ENCODE measurements at places on chromosomes 4 and X.

- no peak for DNase-seq
Observed at GRCh38 chr4:170888660-170889059, 798.9 kb upstream of the AADAT start.

DNA sequence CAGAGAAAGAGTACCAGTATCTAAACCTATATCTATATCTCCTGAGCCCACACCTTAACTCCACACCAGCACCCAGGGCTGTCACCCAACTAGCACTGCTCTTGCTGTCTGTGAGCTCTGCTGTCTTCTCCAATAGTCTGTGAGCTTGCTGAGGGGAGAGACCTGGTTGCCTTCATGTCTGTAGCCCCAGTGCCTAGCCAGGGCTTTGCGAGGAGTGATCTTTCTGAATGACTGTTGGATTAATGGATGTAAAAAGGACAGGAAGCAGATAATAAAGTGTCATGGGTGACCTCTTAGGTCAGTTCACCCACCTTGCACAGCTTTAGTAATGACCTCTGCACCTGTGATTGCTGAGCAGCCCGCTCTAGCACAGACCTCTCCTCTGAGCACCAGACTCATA lies 30.5 kb downstream of the CNGA2 start:
- no peak for DNase-seq

DNA sequence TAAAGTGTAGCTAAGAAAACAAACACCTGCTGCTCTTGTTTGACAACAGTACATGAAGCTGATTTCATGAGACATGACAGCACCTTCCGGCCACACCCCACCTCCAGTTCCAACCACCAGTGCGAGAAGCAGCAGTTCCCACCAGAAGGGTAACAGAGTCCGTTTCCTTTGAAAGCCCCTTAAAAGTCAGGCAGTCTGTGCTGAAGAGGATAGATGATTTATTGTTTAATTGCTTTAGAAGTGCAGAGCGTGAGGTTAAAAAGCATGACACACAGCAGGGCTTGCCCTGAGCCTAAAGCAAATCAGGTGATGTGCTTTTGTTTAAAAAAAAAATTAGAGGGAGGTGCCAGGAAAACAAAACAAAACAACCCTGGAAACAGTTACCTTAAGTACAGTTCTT lies 82.6 kb downstream of the HADH start:
- no peak for DNase-seq

DNA sequence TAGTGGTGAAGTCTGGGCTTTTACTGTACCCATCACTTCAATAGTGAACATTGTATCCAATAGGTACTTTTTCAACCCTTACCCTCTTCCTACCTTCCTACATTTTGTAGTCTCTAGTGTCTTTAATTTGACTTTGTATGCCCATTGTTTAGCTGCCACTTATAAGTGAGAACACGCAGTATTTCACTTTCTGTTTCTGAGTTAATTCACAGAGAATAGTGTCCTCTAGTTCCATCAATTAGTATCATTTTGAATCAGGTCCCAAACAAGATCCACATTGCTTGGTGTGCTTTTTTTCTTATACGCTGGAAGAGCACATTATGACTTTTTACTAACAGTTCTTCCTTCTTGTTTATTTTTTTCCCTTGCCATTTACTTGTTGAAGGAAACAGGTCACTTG lies 176.0 kb upstream of the WDFY3 start:
- no peak for DNase-seq

DNA sequence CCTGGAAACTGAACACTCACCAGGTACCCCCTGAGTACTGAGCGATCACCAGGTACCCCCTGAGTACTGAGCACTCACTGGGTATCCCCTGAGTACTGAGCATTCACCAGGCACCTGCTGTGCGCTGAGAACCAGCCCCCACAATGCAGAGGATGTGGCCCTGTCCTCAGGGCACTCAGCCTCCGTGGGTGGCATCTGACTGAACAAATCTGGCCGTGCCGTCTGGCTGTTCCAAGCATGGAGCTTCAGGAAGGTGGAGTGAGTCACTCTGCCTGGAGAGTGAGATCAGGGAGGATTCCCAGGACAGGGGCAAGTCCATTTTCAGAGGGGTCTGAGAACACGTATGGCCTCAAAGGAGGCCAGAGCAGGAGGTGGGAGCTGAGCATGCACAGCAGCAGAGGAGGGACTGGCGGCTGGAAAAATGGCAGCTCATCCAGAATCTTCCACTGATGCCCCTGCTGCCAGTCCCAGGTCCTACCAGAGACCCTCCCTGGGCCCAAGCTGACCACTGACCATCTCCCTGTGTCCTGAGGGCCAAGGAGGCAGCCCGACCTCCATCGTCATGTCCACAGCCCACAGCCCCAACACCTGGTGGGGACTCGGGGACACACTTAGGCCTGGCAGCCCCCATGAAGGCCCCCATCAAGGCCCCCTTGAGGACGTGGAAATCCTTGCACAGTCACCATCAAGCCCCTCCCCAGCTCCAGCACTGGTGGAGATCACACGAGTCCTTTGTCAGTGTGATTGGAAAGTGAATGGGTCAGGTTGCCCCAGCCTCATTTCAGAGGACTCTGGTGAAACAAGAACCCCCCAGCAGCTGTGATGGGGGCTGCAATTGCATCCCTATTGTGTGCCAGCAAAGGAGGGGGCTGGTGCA lies 94.1 kb downstream of the HMX1 start:
- no peak for DNase-seq

GRCh38 chrX:133911825-133912495 lies 73.4 kb downstream of the GPC3 start:
- no peak for DNase-seq

DNA sequence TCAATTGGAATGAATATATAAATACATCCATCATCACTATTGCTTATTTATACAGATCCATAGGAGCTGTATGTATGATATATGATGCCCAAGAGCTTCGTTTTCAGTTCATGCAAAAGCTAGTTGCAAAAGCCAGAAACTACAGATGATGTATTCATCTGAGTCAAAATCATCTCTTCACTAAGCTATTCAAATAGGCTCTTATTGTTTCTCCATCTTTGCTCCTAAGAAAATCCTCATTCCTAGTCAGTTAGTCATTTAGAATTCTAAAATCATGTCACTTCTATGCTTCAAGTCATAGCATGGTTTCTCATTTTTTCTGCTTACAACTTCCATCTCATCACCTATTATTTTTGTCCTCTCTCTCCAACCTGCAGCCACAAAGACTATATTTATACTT lies 300.1 kb upstream of the TRAM1L1 start:
- DNase-seq, result no peak

DNA sequence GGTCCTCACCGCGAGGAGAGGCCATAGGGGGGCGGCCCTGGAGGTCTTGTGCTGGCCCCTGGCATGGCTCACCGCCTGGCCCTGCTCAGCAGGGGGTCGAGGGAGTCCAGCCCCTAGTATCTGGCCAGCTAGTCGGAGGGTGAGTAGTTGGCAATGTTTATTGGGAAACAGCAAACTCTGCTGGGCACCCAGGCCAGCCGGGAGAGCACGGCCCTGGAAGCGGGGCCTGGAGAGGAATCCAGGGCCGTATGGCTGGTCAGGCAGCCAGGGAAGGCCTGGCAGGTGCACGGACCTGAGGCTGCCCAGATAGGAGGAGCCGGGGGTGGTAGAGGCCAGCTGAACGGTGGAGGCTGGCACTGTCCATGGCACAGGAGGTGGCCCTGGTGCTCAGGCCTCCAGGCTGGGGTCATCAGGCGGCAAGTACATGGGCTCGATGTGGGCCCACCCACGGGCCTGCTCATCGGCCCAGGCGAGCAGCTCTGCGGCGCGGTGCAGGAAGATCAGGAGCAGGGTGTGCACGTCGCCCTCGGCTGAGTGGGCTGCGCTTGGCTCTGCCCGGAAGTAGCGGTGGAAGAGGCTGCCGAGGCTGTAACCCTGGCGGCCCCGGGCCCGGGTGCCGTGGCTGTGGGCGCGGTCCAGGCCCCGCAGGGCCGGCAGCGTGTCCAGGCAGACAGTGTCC lies 1.4 kb downstream of the TREX2 start:
- no peak for DNase-seq

DNA sequence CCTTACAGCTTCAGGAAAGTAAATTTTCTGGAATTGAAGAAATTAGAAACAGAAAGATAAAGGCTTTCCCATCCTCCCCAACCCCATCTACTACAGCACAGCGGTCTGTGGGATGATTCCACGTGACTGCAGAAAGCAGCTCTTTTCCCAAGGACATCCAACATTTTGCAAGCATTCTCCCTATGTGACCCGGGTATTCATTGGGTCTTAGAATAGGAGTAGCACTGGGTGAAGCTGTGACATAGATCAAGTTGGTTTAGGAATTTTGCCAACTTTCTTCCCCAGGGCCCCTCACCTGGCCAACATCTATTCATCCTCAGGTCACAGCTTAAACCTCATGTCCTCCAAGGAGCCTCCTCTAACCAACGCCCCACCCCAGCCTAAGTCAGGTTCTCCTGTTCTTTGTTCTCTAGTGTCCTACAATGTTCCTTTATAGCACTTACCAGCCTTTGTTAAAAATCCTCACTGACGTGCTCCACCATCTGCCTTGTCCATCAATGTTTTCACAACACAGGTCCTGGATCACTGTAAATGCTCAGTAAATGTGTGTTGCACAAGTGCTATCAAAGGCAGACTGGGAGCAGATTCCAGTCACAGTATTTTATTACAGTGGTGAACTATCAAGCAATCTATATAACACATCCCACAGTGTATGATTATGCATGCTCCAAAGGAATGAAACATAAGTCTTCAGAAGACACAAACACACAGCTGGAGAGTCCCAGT lies 80.9 kb upstream of the MTM1 start:
- DNase-seq, result no peak

- DNase-seq, result no peak
Observed at GRCh38 chrX:133546441-133546840, 131.2 kb upstream of the GPC4 start.

DNA sequence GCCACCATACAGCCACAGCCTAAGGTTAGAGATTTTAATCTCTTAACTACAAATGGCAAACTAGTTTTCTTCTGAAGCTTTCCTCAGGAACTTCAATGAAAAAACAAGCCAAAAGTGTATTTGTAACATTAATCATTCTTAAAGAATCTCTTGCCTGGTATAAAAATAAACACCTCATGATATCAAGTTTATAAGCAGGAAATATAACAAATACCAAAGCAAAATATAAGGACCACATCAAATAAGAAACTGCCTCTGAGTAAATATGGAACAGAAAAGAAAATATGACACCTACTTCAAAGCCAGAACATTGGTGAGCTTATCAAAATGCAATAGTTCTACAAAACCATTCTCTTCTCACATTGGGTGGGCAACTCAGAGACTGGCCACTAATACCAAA lies 89.9 kb downstream of the GPC4 start:
- DNase-seq, result no peak

DNA sequence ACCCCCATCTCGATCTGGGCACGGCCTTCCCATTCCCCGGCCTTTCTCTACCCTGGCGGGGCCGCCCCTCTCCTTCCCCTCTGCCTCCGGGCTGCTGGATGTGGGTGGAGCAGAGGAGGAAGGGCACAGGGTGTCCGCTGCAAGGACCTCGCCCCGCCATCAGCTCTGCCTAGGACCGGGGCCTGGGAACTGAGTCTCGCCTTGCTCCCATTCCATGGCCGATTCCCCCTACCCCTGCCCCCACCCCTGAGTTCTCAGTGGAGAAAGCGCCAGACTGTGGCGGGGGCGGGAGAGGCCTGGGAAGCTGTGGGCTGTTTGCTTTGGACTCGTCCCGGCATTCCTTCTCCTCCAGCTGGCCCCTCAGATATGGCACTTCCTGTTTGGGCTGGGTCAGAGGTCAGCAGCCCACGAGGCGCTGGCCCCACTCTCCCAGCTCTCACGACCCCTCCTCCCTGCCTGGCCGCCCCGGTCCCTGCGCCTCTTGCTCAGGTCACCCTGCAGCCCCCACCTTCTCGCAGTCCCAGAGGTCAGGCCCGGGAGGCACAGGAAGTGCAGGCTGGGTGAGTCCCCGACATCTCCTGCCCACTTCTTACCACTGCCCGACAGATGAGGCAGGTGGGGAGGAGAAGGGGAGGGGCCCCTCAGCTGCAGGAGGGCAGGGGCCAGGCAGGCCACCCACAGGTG lies 6.4 kb upstream of the BGN start:
- no peak for DNase-seq

DNA sequence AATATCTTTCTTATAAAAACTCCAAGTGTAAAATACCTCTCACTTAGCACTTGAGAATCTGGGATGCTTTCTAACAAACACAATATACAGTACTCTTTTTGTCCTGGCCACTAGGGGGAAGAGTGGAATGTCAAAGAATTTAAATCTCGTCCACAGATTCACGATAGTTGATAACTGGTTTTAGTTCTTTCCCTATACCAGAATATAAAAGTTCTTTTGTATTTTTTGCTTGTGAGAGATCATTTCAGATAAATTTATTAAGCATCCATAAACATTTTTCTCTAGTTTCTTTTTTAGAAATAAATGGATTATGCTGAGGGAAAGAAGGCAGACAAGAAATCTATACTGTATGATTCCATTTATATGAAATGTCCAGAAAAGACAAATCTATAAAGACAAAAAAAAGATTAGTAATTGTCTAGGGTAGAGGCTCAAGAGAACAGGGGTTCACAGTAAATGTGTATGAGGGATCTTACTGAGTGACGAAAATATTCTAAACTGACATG lies 50.4 kb downstream of the MGARP start:
- DNase-seq, result no peak

DNA sequence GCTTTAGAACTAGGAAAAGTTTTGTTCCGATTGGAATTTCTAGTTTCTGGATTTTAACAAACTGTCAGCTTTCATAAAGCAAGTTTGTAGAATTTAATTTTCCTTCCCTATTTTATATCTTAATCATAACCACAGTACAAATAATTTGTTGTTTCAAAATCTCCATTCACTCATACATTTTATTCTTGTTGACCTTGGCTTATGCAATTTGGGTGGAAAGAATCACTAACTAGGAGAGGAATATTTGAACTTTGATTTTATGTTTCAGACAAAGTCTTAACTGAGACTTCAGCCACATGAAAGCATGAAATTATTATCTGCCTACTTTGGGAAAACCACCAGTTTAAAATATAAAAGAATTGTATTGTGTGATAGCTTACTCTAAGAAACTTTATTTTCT lies 427.9 kb downstream of the SPRY1 start:
- DNase-seq, result no peak

DNA sequence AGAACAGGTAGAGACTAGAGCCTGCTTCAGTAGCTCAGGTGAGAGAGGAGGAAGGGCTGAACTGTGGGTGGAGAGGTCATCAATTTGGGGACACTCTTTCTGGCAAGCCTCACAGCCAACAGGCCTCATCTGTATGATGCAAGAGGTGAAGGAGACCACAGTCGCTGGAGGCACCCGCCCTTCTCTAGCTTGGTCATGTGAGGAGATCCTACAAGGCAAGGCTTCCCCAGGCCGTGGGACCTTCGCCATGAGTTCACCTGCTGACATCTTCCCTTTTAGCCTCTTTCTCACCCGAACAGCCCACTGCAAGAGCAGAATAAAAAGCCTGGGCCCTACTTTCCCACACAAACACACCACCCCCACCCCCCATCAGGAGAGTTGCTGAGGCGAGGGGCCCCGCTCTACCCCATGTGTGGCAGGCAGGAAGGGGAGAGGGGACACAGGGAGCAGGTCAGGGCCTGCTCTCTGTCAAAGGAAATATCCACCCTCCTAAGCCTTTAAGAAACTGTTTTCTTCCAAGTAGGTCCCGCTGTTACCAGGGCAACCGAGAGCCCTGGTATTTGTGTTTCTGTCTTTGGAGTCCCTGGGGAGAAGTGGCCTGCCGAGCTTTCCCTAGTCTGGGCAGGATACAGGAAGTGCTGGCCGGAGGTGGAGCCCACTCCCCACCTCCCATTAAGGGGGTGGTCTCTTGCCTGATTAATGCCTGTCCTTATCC lies 8.1 kb downstream of the RTL5 start:
- no peak for DNase-seq

All from HFF-Myc (cell line).